Activated T-cell treated with anti-CD3 and anti-CD28 coated beads, Interleukin-2, amount 50 U/mL, for 24 hours (primary cell): ENCODE measurements at places on chromosomes 11 and 22.

GRCh38 chr22:38699143-38699542 is 1.6 kb downstream of the JOSD1 start:
- DNase-seq: no peak

DNA sequence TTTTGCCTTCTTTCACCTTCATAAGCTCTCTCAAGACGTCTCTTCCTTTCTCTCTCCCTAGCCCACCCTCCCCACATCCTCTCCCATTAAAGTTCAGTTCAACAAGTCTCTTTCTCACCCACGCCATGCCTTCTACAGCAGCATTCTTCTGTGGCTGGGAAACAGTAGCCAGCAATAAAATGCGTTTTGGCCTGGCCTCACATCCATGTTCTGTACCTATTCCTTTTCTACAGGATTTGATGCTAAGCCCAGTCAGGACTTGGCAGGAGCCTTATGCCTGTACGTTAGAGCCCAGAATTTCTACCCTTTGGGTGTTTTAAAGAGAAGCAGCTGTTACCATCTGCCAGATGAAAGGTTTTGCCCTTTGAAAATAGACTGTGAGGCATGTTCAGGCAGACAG is 7.1 kb upstream of the CD44 start:
- no peak for DNase-seq

DNA sequence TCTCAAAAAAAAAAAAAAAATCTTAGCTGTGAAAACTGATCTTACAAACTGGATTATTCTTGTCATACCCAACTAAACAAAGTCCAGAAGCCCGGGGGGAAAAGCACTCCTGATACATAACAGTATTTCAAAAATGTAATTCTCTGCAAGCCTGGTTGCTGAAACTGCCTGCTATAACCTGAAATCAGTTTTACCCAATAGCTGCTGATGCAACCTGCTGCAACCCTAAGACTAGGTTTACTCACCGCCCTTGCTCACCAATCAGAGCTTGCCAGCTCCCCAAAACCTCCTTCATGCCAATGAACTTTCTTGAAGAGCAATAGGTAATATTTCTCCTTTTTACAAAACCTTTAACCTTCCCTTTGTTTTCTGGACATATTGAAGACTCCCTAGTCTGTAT is 12.4 kb downstream of the FGF19 start:
- no peak for DNase-seq

DNA sequence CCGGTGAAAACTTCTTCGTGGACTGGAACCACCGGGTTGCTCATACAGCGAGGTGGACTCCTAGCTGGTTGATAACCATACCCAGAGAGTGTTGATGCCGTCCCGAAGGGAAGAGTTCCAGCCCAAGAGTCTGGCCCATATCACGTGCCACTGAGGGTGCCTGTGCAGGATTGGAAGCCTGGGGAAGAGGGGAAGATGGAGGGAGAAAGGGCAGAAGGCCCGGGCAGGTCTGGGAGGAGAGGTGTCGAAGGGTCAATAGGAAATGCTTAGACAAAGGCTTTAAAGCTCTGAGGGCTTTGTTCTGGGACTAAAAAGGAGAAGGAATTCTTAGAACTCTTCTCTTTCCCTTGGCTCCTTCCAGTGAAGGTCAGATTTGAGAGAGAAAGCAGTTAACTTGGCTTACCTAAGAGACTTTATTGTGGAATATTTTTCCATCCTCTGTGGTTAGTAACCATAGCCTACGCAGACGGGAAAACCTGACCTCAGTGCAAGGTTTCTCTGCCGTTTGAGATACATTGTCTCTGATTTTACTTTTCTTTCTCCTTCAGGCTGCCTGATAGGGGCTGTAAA is 70.5 kb downstream of the JAM3 start:
- DNase-seq: no peak

DNA sequence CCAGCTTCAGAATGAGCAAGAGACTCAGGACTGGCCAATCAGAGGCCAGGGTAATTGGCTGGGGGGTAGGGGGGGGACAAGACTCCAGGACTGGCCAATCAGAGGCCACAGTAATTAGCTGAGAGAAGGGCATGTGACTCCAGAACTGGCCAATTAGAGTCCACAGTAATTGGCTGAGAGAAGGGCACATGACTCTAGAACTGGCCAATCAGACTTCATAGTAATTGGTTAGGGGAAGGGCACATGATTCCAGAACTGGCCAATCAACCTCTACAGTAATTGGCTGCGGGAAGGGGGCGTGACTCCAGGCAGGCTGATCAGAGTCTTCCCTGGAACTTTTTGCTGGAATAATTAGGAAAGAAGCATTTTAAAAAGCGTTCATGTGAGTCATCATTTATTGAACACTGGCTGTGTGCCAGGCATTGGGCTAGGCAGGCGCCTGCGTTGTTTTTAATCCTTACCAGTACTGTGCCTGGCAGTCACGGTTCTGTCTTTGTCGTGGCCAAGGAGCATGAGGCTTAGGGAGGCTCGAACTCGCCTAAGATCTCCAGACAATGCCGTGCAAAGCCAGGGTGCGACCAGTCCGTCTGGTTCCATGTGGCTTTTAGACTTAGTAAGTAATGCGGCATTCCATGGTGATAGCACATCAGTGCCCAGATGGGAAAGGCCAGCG is 508.1 kb downstream of the TBC1D22A start:
- DNase-seq: no peak

- DNase-seq: no peak
These were observed 49.8 kb downstream of the CLMP start for GRCh38 chr11:123145220-123145619.

DNA sequence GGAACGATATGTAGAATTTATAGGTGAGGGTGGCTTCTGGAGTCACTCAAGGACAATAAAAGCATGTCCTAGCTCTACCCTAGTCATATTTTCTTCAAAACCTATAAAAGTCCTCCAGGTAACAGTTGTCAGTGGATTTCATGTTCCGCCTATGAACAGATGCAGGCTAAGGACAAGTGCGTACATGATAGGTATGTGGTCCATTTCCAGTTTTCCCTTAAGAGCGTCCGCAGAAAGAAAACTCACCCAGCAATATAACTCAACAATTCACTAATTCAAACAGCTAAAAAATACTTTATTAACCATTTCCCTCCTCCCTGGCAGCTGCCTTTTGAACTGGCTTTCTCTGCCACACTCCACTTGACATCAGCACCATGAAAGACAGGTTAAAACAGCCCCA is 50.2 kb upstream of the CCDC34 start:
- no peak for DNase-seq

- DNase-seq: no peak
These were observed 10.2 kb downstream of the LRRC74B start for GRCh38 chr22:21055880-21056319.

DNA sequence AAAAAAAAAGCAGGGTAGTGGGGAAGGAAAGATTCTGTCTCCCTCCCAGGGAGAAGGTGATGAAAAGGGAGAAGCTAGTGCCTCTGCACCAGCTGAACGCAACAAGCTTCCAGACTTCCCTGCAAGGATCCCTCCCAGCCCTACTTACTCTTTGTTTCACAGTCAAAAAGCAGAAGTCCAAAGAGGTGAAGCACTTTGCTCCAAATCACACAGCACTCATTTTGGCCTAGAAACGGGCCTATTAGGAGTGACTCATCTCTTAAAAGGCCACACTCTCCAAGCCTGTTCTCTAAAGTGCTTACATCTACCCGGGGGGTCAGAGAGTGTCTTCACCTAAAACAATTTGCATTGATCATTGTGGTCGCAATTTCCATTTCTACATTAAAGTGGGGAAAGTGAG is 17.7 kb upstream of the GRK3 start:
- no peak for DNase-seq

DNA sequence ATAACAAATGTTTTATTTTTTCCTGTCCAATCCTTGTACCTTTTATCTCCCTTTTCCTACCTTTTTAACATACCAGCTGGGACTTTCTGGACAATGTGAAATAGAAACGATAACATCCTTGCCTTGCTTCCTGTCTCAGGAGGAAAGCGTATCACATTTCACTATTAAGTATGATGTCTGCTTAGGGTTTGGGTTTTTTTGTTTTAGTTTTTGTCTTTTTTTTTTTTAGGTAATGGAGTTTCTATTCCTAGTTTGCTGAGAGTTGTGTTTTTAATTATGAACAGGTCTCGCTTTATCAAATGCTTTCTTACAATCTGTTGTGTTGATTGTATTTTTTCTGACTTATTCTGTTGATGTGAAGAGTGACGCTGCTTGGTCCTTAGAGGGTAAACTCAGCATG is 64.2 kb upstream of the KCNQ1OT1 start:
- no peak for DNase-seq

- DNase-seq: no peak
These were observed 314.6 kb downstream of the BLID start for GRCh38 chr11:121801394-121801748.

DNA sequence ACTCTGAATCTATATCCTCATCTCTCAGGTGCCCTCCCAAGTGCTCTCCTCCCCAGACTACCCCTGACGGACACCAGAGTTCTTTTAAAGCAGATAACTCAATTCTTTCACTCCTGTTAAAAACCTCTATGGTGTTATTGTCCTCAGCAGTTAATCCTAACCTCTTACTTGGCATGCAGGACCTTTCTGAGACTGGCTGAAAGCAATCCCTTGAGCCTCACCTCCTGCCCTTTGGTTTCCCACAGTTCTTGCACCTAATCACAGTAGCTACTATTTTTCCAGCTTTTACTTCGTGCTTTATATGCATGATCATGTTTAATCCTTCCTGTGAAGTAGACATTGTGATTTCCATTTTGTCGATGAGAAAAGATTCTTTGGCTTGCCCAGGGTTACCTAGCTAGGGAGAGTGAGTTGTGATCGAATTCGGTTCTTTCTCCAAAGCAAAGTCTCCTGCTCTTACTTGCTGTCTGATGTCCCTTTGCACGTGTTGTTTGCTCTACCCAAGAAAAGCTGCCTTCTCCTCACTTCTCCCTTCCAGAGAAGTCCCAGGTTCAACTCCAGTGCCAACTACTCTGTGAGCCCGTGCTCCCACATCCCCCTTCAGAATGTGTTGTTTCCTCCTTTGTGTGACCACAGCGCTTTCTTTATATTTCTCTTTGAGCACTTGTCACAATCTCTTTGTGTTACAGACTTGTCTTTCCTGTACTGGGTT is 2.1 kb downstream of the UBE2L3 start:
- DNase-seq: no peak

DNA sequence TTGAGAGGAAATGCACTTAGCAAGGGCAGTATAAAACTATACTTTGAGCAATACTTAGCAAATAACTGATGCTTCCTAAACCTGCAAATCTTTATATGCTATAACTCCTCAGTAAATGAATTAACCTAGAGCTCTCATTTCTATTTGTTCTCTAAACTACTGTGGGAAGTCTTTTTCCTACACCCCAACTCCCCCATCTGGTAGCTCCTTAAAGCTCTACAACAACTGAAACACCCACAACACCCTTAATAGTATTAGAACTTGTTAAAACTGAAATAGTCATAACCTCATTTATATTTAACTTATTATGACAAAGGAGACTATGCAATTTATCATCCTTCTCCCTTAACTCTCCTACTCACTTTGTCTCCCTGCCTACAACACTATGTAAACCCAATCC is 43.4 kb downstream of the GUCY1A2 start:
- DNase-seq: no peak

- no peak for DNase-seq
These were observed 7.3 kb downstream of the PAX6 start for GRCh38 chr11:31803813-31804311.

DNA sequence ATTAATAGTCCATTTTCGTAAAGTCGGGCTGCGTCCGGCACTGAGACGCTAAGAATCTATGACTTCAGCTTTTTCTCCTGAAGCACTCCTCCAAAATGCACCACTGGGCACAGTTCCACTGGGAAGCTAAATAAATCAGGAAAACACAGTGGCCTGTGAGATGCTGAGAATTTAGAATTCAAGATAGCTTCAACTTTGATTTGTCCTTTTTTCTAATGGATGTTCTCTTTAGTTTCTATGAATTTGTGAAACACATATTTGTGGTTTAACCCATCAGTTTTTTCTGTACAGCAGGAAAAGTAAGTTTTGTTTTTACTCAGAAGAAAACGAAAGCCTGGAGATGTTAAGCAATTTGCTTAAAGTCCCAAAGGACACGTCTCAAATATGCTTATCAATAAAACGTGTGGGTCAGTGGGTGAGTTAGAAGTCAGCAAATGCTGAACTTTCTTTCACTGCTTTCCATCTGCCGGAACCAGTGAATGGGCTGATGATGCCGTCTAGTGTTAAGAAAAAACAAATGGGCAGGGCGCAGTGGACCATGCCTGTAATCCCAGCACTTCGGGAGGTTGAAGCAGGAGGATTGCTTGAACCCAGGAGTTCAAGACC is 40.7 kb upstream of the CLMP start:
- no peak for DNase-seq

- DNase-seq: no peak
These were observed 6.6 kb downstream of the PLEKHB1 start for GRCh38 chr11:73652856-73653559.

DNA sequence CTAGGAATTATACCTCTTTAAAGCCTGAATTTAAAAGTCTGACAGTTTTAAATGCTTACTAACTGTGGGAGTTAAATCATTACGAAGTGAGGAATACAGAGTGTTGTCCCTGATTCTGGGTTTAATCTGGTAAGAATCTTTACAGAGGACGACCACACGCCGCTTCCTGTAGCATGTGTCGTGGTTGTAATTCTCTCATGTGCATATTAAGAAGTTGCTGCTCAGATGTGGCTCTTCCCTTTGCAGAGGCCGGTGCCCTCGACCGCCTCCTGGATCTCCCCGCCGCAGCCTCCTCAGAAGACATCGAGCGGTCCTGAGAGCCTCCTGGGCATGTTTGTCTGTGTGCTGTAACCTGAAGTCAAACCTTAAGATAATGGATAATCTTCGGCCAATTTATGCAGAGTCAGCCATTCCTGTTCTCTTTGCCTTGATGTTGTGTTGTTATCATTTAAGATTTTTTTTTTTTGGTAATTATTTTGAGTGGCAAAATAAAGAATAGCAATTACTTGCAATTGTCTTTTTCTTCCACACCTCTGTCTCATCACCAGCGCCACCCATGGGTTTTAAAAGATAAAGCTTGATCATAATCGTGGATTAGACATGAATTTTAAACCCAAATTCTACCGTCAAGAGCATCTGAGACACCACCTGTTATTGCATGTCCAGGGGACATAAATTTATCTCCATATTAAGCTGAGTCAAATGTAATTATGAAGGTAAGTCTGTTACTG is 6.5 kb downstream of the GAL start:
- DNase-seq: no peak

DNA sequence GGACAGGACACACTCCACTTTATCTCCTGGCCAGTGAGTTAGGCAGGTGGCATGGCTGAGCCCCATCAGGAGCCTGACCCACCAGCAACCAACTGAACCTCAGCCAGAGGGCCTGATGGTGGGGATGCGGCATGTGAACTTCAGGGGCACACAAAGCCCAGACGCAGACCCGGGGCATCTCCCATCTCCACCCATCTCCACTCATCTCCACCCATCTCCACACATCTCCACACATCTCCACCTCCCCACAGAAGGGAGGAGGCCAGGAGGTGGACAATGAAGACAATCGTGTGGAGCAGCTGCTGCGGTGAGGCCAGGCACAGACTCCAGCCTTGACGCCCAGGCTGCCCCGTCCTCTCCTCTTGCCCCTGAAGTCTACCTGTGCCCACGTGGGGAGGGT is 340.8 kb downstream of the CTTN start:
- DNase-seq: no peak

GRCh38 chr11:129377739-129378138 is 2.1 kb downstream of the BARX2 start:
- no peak for DNase-seq
